ENCODE measurements at places on chromosomes 13 and 19. TPM values are rescaled to one million over a fixed set of nuclear protein-coding genes. Genes with fewer than 3 reads are reported as not detected.

CCL25 gene
- not detected for total RNA-seq

C13orf46 gene
- 0.47 TPM for total RNA-seq

FFAR2 gene
- not detected for total RNA-seq

MBD3L2 gene
- total RNA-seq, result not detected

POU2F2 gene
- 0.19 TPM for total RNA-seq

ANGPTL8 gene
- not detected for total RNA-seq

SLC17A7 gene
- total RNA-seq, result 0.09 TPM

All from endothelial cell of coronary artery (primary cell).